ENCODE measurements at places on chromosomes 6 and 20.

GRCh38 chr6:151092591-151092990, 147.2 kb upstream of the AKAP12 start:
- DNase-seq, result no peak

DNA sequence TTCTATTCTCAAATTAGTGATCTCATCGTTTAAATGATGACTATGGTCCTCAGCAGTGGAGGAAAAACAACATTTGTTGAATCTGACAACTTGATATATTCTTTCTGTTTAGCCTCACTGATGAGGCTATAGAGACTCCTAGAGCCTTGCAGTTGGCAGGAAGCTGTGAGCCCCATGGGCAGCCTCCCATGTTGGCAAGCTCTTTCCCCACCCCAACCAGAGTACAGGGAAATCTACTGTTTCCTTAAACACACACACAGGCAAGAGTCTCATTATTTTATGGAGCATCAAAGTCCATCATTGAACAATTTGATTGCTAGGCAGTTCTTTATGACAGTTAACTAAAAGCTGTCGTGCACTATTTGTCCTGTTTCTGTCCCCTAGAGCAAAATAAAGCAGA, 498.2 kb upstream of the CITED2 start:
- DNase-seq, result no peak

GRCh38 chr6:35013701-35014100, 124.6 kb downstream of the ANKS1A start:
- DNase-seq, result no peak

GRCh38 chr6:35804996-35805736, at the start of gene LHFPL5:
Gene LHFPL5, plus strand, starts transcription at chr6:35805352. Its CDS starts 319 bp downstream, at chr6:35805671.
- DNase-seq, result no peak

GRCh38 chr6:28659250-28659566, 133.5 kb downstream of the GPX5 start:
- DNase-seq, result no peak

DNA sequence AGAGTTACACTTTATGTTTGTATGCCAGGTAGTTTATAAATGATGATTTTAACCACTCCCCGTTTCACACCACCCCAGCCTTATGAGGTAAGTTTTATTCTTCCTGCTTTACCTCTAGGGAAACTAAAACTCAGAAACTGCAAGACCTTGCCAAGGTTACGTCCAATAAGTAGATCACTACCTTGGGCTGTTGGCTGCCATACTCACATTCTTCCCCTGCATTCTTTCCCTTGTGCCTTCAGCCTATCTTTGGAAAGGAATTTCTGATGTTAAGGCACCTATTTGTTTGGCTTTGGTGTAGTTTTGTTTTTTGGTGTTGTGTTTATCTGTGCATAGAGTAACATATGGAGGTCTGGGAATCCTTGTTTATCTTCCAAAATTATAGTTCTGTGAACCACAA, 122.1 kb downstream of the UST start:
- no peak for DNase-seq

- no peak for DNase-seq
Measured at GRCh38 chr6:139361211-139361610, 13.2 kb downstream of the CITED2 start.

DNA sequence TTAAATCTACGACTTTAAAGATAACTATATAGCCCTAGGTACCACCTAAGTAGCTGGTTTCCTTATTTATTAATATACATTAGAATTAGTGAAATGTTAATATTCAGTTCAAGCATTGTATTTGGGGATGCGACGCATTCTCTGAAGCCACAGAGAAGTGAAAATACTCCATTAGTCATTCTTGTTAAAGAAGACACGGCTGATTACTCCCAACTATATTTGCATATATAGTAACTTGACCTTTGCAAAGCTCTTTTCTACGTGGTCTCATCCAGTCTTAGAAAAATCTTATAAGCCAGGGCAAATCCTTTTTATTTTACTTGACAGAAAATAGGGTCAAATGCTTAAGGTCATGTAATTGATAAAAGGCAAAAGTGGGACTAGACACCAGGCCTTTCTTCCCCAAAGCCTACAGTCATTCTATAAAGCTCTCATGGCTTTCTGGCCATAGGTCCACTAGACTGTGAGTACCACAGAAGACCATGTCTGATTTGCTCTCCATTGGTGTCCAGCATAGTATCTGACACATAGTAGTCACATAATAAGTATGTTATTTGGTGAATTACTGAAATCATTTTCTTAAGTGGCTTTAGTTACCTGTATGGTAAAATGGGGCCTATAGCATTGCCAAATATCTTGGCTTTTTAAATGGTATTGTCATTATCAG, 11.3 kb downstream of the ZHX3 start:
- no peak for DNase-seq

DNA sequence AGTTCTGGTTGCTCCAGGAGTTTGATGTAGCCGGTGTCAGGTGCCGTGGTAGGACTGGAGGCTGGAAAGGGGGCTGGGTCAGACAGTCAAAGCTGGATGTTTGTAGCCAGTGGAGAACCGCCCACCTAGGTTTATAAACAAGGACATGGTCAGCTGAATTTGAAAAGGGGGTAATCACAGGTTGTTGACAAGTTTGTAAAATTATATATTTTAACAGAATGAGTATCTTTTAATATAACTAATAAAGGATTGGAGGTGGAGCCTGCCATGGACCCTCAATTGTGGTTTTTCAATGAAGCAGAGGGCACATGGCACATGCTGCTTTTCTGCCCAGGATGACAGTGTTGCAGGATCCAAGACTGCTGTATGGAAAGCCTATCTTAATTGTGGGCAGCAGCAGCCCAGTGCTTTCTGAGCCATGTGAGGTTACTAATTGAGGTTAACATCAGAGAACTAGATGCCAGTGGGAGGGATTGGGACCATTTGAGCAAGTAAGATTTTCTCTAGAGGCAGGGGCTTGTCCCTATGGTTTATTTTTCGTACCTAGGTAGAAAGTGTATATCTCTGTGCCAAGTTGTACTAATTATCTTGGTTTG, 9.7 kb downstream of the HECA start:
- no peak for DNase-seq
